Stimulated activated CD8-positive, alpha-beta memory T cell treated with anti-CD3 and anti-CD28 coated beads, Interleukin-2, amount 100 ng/mL, for 1 hour (primary cell): ENCODE measurements at places on chromosomes 1 and 21.

DNA sequence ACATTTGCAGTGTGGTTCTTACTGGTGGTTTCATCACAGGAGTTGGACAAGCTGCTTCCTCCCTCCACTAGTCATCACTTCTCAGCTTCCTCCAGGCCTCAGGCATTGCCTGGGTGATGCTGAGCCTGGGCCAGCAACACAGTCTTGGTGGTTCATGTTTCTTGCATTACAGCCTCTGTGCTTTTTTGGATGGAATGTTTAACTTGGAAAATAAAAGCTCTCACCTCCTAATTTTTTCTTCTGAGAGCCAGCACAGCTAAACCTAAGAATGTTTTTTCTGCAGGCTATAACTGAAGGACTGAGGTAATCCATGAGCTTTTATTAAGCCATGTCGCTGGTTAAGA lies 66.1 kb upstream of the RHOU start:
- DNase-seq, result no peak

- no peak for DNase-seq
Observed at GRCh38 chr1:118905196-118905595, 82.9 kb downstream of the TBX15 start.

DNA sequence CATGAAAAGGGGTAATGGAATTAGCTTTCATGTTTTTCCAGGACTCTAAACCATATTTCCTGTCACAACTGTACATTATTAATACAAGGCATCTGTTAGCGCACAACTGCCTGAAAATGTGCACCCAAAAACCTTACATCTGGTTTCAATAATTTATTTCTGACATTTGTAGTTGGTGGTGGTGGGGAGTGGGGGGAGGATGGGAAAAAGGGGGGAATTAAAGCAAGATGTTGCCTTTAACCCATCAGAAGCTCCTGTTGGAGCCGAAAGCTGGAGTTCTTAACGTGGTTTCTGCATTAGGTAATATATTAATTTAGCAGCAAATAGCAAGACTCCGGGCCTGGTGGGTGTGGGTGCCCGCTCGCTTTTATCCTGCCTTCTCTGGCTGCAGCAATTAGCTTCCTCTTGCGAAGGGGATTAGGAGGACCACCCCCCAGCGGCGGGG lies 36.9 kb upstream of the HHAT start:
- no peak for DNase-seq

- no peak for DNase-seq
Observed at GRCh38 chr1:108615544-108615943, 45.3 kb downstream of the HENMT1 start.

GRCh38 chr1:119112791-119113190 lies 27.7 kb downstream of the WARS2 start:
- no peak for DNase-seq

GRCh38 chr1:28195780-28196179 lies 19.3 kb upstream of the PTAFR start:
- no peak for DNase-seq

GRCh38 chr1:234851450-234852438 lies 241.8 kb upstream of the IRF2BP2 start:
- no peak for DNase-seq

DNA sequence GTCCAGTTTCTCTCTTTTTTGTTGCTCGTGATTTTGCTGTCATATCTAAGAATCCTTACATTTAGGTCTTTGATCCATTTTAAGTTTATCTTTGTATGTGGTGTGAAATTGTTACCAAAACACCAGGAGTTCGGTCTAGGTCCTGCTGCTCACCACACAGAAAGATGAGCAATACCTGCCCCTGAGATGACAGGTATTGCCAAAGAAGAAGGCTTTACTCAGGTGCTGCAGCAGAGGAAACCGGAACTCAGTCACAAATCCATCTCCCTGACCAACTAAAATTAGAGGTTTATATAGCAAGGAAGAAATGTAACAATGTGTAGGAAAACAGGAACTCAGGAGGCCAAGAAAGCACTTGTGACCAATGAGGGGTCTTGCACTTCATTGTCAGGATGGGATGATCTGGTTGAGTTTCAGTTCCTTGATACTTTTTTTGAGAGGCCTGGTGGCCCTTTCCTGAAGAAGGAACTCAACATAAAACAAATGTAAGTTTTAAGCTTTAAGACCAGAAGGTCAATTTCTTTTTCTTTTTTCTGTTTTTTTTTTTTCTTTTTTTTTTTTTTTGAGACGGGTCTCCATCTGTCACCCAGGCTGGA lies 16.5 kb upstream of the SETDB1 start:
- DNase-seq, result no peak

- DNase-seq, result no peak
Observed at GRCh38 chr1:20076710-20077461, 6.9 kb downstream of the PLA2G5 start.

- no peak for DNase-seq
Observed at GRCh38 chr1:109547463-109548320, 723 bp upstream of the GNAI3 start.

DNA sequence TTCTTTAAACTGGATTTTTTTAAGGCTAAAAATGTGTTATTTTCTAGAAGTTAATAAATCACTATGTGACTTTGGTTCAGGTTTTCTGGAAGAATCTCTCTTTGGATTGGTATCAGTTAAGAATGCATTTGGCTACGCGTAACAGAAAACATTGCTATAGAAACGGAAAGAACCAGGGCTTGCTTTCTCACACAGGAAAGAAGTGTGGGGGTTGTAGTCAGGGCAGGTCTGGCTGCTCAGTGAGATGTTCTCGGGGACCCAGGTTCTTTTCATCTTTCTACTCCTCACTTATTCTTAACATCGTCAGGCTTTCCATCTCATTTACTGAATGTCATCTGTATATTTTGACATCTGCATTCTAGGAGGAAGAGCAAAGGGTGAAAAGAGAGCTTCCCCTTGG lies 191.4 kb downstream of the ZBTB18 start:
- DNase-seq, result no peak

DNA sequence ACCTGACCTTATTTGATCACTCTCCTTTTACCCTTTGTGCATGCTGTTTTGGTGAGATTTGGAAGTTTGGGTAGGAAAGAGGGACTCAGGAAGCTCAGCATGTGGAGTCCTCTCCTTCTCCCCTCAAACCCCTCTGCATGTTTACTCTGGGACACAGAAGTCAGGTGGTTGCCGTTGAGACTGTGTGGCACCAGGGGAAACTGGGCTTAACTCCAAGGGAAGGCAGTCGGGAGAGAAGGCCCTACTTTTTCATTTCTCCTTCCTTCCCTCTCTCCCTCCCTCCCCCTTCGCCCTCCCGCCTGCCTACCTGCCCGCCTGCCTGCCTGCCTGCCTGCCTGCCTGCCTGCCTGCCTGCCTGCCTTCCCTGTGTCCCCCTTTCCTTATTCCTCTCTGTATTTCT lies 34.8 kb upstream of the TTC22 start:
- no peak for DNase-seq

DNA sequence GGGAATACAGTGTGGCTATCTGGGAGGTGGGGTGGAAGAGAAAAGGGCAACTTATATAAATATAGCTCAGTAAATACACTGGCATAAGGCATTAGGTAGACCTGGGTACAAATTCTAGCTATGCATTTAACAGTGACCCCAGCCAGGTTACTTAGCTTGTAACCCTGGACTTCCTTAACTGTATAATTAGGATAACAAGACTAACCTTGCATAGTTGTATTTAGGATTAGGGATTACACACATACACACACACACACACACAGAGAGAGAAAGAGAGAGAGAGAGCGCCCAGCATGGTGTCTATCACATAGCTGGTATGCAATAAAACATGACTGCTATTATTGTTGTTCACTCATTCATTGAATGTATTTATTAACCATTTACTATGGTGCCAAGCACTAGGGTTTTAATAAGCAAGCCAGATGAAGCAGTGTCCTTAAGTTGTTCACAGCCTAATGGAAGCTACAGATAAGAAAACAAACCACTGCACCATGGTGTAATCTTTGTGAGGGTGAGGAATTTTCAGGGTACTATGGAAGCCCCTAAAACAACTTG lies 251.4 kb downstream of the ZNF648 start:
- no peak for DNase-seq
